Fibroblast of the aortic adventitia (primary cell): ENCODE measurements at places on chromosomes 7 and 10. TPM values are rescaled to one million over a fixed set of nuclear protein-coding genes. Genes with fewer than 3 reads are reported as not detected.

DNA sequence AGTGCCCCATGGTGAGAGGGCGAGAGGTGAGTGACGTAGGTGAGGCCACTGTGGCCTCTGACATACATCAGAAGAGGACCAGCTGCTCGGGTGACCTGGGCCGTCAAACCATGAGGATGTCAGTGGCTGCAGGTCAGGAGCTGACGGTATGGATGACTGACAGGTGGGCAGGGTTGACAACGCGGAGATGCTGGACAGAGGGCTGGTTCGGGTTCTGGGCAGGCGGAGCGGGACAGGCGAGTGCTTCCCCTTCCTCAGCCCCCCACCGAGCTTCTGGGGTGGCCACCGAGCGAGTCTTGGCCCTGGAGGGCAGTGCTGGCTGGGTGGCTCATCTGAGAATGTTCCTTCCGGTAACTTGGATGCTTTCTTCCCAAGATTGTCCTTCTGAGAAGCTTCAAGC, 91.8 kb downstream of the ACTR3B start:
- no peak for DNase-seq

- DNase-seq, result no peak
Measured at GRCh38 chr7:142878315-142878714, 7.2 kb downstream of the TRPV6 start.

GRCh38 chr10:120610791-120611190, 153.8 kb downstream of the PLPP4 start:
- no peak for DNase-seq

- DNase-seq, result peak; percentile 90
Measured at GRCh38 chr7:6260291-6261187, 11.9 kb downstream of the CYTH3 start.

GRCh38 chr10:98450618-98451017, 3.9 kb upstream of the HPS1 start:
- DNase-seq, result no peak

- peak; percentile 88 for DNase-seq
Measured at GRCh38 chr7:537911-538634, 18.4 kb upstream of the PDGFA start.

- no peak for DNase-seq
Measured at GRCh38 chr7:50276483-50276882, 28.0 kb upstream of the IKZF1 start.

DNA sequence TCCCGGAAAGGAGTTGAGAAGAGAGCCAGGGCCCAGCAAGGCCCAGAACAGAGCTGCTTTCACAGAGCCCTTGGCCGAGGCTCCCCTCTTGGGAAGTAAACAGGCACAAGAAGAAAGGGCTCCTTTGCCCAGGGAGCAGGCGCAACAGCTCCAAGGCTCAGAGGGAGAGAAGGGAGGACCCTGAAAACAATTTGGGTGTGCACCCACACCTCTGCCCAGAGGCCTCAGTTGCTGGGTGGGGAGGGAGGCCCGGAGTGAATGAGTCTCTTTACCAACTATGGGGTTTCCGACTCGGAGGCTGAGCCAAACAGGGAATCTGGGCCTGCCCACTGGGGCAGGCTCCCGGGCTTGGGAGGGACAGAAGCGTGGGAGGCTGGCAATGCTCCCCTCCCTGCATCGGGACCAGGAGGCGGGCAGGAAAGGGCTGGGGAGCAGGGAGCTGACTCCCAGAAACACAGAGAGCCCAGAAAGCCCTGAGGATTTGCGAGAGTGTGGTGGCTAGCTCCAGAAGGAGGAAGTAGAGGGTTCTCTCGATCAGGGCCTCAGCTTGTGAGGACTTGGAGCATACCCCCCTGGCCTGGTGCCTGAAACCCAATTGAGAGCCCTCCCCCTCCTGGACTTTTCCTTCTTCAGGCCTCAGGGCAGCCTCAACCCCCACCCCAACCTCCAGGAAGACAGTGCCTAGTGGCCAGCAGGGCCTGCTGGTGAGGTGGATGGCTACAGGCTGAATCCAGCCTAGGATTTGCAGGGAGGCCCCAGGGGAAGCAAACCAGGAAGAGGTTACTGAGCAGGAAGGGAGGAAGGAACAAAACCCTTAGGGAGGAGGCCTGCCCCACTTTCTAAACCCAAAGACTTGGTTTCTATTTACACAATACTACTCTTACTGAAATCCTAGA, 6.2 kb downstream of the C10orf105 start:
- DNase-seq, result peak; percentile 95

DNA sequence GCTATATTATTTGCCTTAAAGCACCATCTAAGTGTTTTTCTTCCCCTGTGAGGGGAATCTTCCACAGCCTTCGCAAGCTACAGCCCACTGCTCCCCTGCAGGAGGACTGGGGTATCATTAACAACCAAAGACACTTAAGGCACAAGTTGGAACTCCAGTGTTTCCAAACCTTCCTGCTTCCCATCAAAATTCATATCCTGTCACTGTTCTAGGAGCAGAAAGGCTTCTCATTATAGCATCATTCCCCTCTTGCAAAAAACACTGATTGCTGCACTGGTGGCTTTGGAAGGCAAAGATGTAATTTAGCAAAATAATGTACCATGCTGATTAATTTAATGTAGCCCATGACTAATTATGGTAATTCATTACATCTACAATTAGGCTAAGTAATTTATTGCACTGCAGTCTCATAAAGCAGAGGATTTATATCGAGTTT, 207.2 kb downstream of the SKAP2 start:
- no peak for DNase-seq

DNA sequence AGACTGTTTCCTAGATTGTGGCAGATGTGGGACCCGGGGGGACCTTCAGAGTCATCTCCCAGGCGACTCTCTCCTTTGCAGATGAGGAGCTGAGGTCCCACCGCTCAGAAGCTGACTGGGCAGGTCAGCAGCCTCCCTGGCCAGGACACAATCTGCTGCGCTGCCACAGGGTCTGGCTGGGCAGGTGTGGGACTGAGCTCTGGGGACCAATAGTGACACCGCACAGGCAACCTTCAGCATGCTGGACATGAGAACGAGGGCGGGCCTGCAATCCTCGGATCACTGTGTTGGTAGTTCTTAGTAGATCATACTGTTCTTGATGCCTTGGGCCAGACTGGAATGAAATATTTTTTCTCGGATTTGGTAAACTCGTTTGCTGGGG, 20.5 kb upstream of the CRYGN start:
- no peak for DNase-seq

Gene IQUB
- total RNA-seq, result 0.81 and 2.7 TPM in 2 replicates

Gene CABCOCO1
- 3.4 and 6.2 TPM in 2 replicates for total RNA-seq

Gene DPP6
- not detected in 2 replicates for total RNA-seq

Gene SLC13A4
- total RNA-seq, result 0.99 and 3.3 TPM in 2 replicates

Gene SLC26A3
- total RNA-seq, result not detected in 2 replicates

Gene MAGI2
- 16.1 and 25.5 TPM in 2 replicates for total RNA-seq

Gene GPER1
- 2.9 and 6.4 TPM in 2 replicates for total RNA-seq

Gene HOXA7
- not detected in 2 replicates for total RNA-seq
